ENCODE measurements at places on chromosomes 5 and 9. TPM values are rescaled to one million over a fixed set of nuclear protein-coding genes. Genes with fewer than 3 reads are reported as not detected.

DNA sequence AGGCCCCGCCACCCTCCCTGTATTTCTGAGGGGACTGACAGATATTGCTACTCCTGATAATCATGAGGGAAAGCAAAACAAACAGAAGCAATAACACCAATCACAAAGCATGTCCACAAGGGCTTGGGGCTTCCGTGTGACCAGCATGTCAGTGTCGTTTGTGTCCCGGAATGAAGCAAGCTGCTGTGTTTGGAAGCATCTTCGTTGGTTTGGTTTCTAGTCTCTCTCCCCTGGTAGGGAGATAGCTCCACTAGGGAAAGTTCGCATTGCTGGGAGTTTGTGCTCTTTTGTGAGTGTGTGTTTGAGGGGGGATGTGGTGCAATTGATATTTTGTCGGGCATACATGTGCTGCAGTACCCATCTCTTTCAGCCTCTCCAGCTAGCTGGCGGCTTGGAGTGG, 1.4 kb downstream of the GRIA1 start:
- DNase-seq, result no peak

- DNase-seq, result no peak
Observed at GRCh38 chr9:34237836-34238235, 59.0 kb downstream of the UBAP1 start.

The ADAMTS2 gene
- 15.5 TPM for polyA plus RNA-seq

GRCh38 chr5:175202463-175203068, 241.4 kb downstream of the DRD1 start:
- DNase-seq, result no peak

The RASGRF2 gene
- polyA plus RNA-seq, result 2.0 TPM

- DNase-seq, result no peak
Observed at GRCh38 chr5:380701-381309, 59.3 kb downstream of the AHRR start.

GRCh38 chr5:73233461-73234203, 60.6 kb downstream of the TMEM174 start:
- DNase-seq, result no peak

The FSTL4 gene
- polyA plus RNA-seq, result 0.74 TPM

- no peak for DNase-seq
Observed at GRCh38 chr9:125911861-125912644, 164.9 kb downstream of the PBX3 start.

The ARHGEF37 gene
- 5.9 TPM for polyA plus RNA-seq

The SLC34A1 gene
- 134 TPM for polyA plus RNA-seq

DNA sequence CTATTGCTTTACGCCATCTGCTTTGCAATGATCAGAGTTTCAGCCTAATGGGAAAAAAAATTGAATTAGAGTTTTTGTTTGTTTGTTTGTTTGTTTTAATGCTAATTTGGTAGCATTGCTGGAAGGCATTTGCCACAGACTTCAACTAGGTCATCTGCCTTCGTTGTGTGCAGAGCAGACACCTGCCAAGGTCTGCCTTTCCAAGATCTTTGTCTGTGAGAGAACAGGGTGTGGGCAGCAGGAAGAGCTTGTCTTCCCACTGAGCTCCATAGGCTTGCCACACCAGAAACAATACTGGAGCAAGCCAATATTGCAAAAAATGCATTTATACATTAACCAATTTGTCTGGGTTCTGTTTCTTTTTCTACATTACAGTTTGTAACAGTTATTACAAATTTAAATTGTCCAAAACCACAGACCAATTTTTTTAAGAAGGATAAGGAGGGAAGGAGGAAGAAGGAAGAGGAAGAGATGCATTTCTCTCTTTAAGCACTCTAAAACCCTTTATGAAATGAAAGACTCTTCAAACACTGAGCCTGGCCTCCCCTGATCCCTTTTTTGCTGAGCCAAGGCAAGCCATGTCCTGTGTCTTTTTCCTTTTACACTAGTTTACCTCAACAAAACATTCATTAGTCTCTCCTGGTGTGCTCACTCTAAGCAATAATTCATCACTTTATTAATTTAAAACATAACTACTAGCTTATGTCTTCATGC, 210.5 kb downstream of the SNX18 start:
- no peak for DNase-seq

The PRR16 gene
- 4.8 TPM for polyA plus RNA-seq

DNA sequence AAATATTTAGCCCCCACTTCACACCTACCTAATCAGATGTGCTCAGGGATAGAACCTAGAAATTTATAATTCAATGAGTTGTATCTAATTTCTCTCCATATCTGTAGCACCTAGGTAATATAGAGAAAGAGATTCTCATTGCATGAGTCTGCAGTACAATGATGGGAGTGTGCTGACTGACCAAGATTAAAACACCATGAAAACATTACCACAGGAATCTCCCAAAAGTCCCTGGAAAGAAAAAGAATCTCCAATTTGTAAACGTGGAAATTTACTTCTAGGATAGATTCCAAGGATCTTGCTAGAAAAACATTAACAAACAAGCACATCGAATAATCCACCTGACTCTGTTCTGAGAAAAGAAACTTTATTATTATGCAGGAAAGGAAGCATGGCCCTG, 45.0 kb upstream of the DMRTA1 start:
- DNase-seq, result no peak

- no peak for DNase-seq
Observed at GRCh38 chr5:145068721-145069120, 766.4 kb downstream of the PRELID2 start.

The HTR1A gene
- polyA plus RNA-seq, result not detected

The EIF4E1B gene
- not detected for polyA plus RNA-seq

- no peak for DNase-seq
Observed at GRCh38 chr9:129324808-129325502, 146.9 kb upstream of the IER5L start.

DNA sequence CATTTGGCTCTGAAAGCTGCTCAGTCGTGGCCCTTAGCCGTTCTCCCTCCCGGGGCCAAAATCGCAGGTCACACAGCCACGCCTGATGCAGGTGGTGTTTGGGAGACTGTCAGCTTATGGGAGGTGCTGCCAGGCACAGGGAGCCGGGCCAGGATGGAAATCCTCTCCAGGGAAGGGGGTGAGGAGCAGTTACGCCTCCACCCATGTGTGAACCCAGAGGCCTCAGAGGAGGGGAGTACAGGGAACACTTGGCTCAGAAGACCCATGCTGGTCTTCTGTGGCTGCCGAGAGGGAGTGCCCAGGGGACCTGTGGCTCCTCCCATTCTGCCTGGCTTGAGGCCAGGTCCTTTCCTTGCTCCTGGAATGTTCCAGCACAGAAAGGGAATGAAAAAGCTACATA, 3.6 kb upstream of the OLFM1 start:
- no peak for DNase-seq

The PCDHGA1 gene
- polyA plus RNA-seq, result 1.0 TPM
